Progenitor cell of endocrine pancreas (in vitro differentiated cells): ENCODE measurements at places on chromosomes 12 and 14.

DNA sequence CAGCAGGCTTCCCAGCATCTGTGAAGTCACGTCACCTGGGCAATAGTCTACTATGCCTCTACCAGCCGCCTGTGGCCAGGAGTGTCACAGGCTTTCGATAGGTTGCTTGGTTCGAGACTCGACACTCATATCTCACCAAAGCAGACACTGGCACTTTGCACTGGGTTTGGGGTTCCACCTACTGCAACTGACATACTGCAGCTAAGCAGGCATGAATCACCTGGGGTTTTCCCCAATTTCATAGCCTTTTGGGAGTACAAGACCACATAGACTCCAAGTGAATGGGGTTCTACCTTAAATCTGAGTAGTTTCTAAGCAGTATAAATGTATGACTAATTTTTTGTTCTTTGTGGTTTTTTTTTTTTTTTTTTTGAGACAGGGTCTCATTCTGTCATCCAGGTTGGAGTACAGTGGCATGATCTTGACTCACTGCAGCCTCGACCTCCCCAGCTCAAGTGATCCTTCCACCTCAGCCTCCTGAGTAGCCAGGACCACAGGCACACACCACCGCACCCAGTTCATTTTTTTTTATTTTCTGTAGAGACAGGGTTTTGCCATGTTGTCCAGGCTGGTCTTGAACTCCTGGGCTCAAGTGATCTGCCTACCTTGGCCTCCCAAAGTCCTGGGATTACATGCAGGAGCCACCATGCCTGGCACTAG is 32.1 kb downstream of the DMAC2L start:
- DNase-seq = no peak

- no peak for DNase-seq
Measured at GRCh38 chr14:77204459-77204771, 22.8 kb downstream of the TMEM63C start.

DNA sequence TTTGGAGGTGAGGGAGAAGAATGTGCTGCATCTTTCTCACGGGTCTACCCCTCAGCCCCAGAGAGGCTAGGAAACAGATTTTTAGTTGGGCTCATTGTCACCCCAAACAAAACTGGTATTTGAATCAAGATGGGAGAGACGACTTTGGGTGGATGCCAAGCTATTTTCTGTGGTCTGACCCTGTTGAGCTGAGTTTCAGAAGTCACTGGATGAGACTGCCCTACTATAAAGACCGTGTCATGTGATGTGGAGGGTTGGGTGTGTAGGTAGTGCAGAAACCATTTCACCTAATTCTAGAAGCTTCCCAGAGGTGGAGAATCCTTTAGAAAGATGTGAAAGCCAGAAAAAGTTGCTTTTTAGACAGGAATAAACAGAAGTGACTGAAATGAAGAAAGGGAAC is 60.2 kb downstream of the IFT43 start:
- DNase-seq = no peak

- no peak for DNase-seq
Measured at GRCh38 chr14:32898876-32899275, 39.8 kb upstream of the NPAS3 start.

GRCh38 chr12:8692573-8692972 is 5.2 kb upstream of the RIMKLB start:
- DNase-seq = no peak

DNA sequence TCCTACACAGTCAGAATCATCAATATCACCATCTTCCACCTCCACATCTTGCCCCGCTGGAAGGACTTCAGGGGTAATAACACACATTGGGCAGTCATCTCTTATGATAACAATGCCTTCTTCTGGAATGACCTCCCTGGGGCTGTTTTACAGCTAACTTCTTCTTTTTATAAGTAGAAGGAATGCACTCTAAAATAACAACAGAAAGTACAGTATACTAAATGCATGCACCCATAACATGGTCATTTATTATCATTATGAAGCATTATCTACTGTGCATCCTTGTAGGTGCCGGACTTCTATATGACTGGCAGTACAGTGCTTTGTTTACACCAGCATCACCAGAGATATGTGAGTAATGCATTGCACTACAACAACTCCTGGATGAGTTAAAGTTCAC is 19.0 kb upstream of the NUAK1 start:
- no peak for DNase-seq

- DNase-seq = no peak
Measured at GRCh38 chr14:84961637-84962036, 568.3 kb upstream of the FLRT2 start.

- DNase-seq = no peak
Measured at GRCh38 chr12:83634726-83635267, 948.1 kb downstream of the TMTC2 start.

GRCh38 chr12:24228371-24228770 is 278.9 kb upstream of the SOX5 start:
- DNase-seq = no peak

- no peak for DNase-seq
Measured at GRCh38 chr12:3713947-3714346, 39.0 kb downstream of the CRACR2A start.
